NK-92 treated with Interleukin-12 subunit alpha and Interleukin-12 subunit beta, amount 100 ng/mL, for 24 hours (cell line): ENCODE measurements at places on chromosomes 3 and 15.

DNA sequence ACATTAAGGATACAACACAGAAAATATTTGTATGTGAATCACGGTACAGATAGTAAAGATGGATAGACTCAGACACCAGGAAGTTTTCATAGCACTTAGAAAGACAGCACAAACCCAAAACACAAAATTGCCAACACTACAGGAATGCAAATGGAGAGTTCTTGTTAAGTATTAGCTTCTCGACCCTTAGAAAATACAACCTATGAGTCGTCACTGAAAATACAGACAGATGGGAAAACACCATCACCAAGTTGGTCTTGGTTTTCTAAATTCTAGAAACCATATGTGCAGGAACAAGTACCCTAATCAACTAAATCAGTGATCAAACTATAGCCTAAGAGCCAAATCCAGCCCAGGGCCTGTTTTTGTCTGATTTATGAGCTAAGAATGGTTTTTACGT, 50.7 kb downstream of the PEAK1 start:
- no peak for DNase-seq

DNA sequence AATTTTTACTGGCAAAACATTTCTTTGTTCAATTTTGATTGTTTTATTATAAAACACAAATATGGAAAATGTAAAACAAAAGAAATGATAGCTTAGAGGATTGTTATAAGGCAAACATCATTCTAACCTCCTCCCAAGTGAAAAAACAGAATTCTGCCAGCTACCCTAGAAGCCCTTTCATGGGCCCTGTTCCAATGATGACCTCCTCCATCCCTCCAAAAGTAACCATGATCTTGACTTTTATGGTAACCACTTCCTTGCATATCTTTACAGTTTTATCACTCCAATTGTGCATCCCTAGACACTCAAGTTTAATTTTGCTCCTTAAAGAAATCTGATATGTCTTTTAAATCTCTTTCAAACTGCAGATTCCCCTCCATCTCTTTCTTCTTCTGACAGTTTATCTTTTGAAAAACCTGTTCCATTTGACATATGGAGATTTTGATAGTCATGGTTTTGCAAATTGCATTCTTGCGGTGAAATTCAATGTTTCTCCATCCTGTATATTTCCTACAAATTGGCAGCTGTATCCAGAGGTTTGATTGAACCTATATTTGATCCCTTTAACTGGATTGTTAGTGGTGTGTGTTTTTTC, 27.0 kb upstream of the TNFAIP8L3 start:
- no peak for DNase-seq

DNA sequence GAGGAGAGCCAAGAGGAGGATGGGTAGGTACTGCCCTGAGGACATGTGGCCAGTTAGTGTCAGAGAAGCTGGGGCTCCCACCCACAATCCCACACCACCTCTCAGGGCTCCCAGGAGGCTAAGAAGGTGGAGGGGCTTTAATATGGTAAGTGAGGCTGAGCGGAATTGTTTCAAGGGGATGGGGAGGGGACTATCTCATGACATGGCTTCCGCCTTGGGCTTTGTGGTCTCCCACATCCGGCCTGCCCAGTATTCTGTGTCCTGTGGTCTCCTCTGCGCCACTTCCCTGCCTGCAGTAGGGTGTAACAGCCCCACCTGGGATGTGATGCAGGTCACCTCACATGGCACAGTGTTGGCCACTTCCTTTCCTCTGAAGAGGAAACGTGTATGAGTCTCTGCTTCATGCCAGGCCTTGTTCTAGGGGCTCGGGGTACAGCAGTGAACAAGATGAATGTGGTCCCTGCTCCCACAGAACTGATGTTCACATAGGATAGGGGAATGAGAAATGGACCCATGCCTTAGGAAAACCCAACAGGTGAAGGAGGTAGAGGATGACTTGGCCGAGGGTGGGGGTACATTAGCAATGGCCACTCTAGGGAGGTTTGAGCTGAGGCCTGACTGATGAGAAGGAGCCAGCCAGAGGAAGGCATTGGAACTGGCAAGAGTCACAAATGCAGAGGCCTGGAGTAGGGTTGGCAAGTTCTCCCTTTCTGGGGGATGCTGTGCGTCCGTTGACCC, 3.2 kb downstream of the NEIL1 start:
- peak; percentile 96 for DNase-seq

GRCh38 chr3:190586631-190587011, 72.7 kb downstream of the IL1RAP start:
- DNase-seq = no peak

GRCh38 chr3:632571-633170, 436.1 kb downstream of the CHL1 start:
- no peak for DNase-seq

- DNase-seq = no peak
Observed at GRCh38 chr15:95409626-95410310, 920.7 kb upstream of the NR2F2 start.

- DNase-seq = no peak
Observed at GRCh38 chr3:158977497-158977896, 175.6 kb downstream of the MFSD1 start.

DNA sequence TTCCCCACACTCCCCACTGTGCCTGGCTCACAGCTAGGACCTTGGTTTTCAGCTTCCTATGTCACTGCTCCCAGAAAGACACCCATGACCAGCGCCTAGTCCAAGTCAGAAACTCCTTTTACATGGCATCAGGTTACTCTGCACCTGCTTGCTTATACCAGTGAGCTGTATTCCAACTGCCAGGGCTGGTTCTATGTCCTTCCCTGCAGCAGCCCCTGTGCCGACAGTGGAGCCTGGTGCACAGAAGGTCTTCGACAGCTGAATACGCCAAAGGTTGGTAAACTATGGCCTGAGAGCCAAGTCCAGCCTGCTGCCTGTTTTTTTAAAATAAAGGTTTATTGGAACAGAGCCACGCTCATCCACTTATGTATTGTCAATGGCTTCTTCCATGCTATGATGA, 102.5 kb downstream of the IQSEC1 start:
- DNase-seq = no peak

- DNase-seq = no peak
Observed at GRCh38 chr15:58616171-58616570, 133.3 kb downstream of the ADAM10 start.

- DNase-seq = no peak
Observed at GRCh38 chr3:112688819-112689218, 47.9 kb upstream of the CCDC80 start.

DNA sequence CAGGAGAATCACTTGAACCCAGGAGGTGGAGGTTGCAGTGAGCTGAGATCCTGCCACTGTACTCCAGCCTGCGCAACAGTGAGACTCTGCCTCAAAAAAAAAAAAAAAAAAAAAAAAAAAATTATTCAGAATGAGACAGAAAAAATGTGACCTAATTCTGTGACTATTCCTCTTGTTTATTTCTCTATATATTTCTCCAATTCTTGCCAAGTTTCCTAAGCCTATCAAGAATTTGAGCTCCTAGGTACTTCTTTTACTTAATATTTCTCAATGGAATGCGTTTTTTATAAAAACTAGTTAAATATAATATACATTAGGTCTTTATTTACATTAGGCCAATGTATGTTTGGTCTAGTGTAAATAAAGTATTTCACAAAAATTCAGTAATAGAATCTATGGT, 86.8 kb downstream of the NAALADL2 start:
- no peak for DNase-seq

DNA sequence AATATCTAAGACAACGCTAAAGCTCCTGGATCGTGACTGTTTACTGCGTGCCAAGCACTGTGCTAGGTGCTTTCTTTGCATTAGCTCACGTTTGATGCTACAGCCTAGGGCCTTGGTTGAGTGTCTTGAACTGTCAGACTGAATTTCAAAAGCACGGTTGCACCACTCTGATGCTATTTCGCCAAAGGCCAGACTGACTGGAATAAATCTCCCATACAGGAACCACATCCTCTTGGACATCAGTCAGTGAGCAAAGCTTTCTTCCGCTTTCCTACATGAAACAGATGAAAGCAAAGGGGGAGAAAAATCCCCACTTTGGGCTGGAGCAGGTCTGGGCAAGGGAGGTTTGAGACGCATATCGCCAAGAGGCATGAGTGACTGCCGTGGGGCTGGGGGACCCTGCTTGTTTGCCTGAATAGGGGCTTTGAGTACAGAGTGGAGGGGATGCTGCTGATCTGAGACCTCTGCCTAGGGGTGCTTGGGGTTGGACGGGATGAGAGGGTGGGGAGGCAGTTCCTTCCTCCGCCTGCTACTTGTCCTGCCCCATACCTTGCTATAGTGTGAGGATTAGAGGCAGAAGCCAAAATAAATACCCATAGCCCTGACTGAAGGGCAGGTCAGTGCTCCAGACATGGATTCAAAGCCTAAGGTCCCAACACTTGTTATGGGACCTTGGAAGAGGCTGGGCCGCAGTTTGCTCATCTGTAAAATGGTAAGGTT, 5.3 kb downstream of the FGD5 start:
- no peak for DNase-seq

DNA sequence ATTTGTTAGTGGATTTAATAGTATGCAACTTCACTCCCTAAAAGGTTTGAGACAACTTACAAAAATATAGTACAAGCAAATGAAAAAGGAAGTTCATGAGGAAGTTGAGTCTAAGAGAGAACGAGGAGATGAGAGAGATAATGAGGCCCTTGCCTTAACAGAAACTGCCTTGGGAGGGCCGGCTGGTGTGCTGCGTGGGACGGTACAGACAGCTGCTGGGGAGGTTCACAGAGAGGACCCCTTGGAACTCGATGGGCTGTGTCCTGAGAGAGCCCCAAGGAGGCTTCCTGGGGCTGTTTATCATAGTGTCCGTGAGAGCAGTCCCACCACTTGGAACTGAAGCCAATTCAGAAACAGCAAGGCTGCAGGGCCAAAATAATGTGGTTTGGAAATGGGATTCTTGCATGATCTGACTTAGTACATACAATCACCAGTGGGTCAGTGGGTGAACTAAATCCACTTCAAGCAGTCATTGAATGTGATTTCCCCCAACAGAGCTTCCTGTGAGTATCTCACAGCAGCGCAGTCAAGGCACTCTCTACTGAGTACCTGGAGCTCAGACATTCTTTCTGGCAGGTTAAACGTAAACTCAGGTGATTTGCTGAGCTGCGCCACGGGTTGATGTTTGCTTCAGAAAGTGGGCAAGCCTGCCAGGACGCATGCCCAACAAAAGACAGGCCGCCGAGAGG, 90.8 kb downstream of the CRTC3 start:
- no peak for DNase-seq

- no peak for DNase-seq
Observed at GRCh38 chr3:156449710-156450574, 105.0 kb downstream of the SSR3 start.

DNA sequence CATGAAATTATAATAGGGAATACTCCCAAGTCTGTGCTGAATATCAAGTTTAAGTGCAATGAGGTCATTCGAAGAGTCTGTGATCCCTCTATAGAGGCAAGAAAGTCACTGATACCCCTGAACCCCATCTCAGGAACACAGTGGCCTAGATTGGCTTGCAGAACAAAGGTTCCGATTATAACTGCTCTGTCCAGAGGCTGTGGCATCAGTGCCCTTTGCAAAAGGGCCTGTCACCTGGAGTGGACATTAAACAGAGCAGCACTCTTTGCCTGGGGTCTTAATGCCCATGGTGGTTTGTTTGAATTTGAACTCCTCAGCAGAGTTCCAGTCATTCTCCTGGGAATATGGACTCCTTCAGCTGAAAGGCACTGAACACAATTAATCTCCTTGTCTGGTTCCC, 93.9 kb upstream of the SLCO3A1 start:
- DNase-seq = no peak

- DNase-seq = no peak
Observed at GRCh38 chr3:180911876-180912303, 580 bp upstream of the FXR1 start.

DNA sequence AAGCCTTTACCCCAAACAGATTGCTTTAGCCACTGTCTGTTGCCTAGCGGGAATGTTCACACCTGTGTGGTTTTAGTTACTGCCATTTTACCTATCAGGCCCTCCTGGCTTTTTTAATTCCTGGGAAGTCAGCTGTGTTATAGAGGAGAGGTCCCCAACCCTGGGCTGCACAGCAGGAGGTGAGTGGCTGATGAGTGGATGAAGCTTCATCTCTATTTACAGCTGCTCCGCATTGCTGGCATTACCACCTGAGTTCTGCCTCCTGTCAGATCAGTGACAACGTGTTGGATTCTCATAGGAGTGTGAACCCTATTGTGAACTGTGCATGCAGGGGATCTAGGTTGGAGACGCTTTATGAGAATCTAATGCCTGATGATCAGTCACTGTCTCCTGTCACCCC, 127.0 kb downstream of the MBNL1 start:
- DNase-seq = no peak

DNA sequence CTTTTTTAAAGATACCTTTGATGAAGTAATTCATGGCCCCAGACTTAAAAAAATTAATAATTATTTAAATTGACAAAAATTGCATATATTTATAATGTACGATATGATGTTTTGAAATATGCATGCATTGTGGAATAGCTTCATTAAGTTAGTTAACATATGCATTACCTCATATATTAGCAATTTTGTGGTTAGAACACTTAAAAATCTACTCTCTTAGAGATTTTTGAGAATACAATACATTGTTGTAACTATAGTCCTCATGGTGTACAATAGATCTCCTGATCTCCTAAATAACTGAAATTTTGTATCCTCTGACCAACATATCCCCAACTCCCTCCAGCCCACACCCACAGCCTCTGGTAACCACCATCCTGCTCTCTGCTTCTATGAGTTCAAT, 104.1 kb downstream of the PEX5L start:
- no peak for DNase-seq

DNA sequence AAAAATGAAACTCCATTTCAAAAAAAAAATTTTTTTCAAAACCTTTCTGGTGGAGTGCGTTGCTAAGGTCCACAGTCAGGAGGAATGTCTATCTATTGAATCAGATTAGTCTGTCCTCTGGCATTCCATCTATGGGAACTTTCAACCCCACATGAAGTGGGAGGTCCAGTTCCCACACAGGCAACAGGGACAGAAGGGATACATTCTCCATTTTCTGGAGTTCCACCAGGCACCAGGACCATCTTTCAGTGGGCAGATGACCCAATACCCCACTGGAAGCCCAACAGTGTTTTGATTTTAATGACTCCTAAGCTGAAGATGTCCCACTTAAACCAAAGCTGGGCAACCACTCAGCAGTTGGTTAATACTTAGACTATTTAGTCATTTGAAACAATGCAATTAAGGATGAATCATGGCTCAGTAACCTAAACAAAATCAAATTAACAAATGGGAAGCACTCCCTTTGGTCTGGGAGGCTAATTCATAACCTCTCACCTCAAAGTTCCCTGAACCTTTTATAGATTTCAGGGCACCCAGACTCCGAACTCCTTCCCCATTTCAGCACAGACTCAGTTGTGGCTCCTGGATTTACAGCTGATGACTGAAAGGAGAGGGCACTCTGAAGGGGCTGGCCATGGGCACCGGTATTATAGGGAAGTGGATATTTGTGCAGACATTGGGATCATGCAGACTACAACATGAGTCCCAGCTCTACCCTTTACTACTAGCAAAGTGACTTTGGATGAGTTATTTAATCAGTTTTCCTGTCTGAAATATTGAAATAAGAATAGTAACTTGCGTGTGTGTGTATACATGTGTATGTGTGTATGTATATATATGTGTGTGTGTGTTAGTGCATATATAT, 264.3 kb upstream of the LRTM1 start:
- no peak for DNase-seq

GRCh38 chr3:56096999-56097398, 371.3 kb downstream of the ERC2 start:
- DNase-seq = no peak
